Activated naive CD4-positive, alpha-beta T cell treated with anti-CD3 and anti-CD28 coated beads, Interleukin-2, amount 50 U/mL, for 16 hours (primary cell): ENCODE measurements at places on chromosomes 6 and 20.

GRCh38 chr6:114995526-114995925 lies 652.7 kb upstream of the HS3ST5 start:
- no peak for DNase-seq

GRCh38 chr6:144036064-144036834 lies 28.2 kb upstream of the PLAGL1 start:
- no peak for DNase-seq

- no peak for DNase-seq
Observed at GRCh38 chr6:70363741-70364493, 49.4 kb upstream of the FAM135A start.

DNA sequence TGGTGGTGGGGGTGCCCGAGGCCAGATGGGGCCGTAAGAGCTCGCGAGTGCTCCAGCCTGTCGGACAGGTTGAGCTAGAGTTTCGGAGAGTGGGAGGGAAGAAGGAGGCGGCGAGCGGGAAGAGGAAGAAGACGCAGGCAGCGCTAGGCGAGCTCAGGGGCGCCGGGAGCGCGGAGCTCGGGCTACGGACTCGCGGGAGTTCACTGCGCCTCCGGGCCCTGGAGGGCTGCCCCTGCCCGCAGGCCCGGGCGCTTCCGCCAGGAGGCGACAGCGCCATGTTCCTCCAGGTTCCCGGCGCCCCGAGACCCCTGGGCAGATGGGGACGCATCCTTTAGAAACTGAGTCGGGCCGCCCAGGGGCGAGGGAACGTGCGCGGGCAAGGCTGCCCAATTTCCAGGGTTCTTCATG lies 984 bp downstream of the TFAP2C start:
- no peak for DNase-seq

GRCh38 chr6:77482981-77483380 lies 19.7 kb upstream of the HTR1B start:
- no peak for DNase-seq

DNA sequence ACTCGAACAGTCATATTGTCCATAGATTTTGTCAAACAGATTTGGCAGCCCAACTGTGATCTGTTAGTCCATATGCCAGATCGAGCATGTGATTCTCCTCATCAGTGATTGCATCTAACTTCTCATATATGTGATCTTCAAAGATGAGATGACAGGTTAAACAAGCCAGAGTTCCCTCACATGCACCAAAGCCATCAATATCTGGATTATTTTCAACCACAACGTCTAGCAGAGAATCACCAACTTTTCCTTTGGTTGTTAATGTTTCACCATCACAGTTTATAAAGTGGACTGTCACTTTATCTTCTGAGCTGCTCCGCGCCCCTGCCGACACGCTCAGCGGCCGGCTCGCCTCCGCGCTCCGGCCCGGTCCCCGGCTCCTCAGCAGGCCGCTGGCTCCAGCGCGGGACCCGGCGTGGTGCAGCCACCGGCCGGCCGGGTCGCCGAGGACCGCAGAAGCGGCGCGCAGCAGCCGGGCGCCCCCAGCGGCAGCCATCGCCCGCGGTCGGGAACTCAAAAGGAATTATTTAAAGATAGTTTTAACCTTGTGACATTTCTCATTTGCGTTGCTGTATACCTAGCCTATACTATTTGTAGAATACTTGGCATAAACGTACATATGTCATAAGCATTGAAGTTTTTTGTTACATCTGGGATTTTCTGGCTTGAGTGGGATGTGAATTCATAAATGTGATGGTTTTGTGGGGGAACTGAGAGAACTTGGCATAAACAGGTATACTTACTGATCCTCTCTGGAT lies 40.1 kb upstream of the DYNLRB1 start:
- peak; percentile 24 for DNase-seq

GRCh38 chr6:129672881-129673631 lies 36.9 kb downstream of the ARHGAP18 start:
- DNase-seq: no peak

GRCh38 chr6:99002831-99003230 lies 55.1 kb upstream of the FBXL4 start:
- no peak for DNase-seq

GRCh38 chr6:104431096-104431495 lies 428.6 kb downstream of the HACE1 start:
- DNase-seq: no peak

GRCh38 chr20:59832406-59833363 lies 100.8 kb downstream of the SYCP2 start:
- DNase-seq: no peak

- no peak for DNase-seq
Observed at GRCh38 chr6:41174610-41175009, 11.7 kb upstream of the TREM2 start.

- no peak for DNase-seq
Observed at GRCh38 chr6:140966676-140967075, 1166.0 kb upstream of the GJE1 start.

GRCh38 chr6:137690721-137691120 lies 176.3 kb upstream of the TNFAIP3 start:
- no peak for DNase-seq

GRCh38 chr6:32118782-32119628 lies 9.0 kb downstream of the ATF6B start:
- peak; percentile 69 for DNase-seq

GRCh38 chr6:162712694-162713093 lies 14.9 kb downstream of the PRKN start:
- DNase-seq: no peak

DNA sequence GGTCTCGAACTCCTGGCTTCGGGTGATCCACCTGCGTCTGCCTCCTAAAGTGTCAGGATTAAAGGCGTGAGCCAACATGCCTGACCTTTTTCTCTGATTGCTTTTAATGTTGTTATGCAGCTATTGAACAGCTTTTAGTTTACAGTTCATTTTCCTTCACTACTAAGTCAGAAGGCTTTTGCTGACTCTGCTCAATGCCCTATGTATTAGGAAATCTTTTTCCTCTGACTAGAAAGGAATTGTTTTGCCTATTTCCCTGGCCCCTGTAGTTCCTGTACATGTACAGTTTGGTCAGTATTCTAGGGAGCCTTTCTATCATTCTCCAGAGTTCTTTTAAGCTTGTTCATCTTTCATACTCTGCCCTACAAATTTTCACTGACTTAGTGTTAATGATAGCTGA lies 280.2 kb downstream of the CDKAL1 start:
- DNase-seq: no peak

GRCh38 chr20:61896058-61896961 lies 169.4 kb downstream of the TAF4 start:
- no peak for DNase-seq

DNA sequence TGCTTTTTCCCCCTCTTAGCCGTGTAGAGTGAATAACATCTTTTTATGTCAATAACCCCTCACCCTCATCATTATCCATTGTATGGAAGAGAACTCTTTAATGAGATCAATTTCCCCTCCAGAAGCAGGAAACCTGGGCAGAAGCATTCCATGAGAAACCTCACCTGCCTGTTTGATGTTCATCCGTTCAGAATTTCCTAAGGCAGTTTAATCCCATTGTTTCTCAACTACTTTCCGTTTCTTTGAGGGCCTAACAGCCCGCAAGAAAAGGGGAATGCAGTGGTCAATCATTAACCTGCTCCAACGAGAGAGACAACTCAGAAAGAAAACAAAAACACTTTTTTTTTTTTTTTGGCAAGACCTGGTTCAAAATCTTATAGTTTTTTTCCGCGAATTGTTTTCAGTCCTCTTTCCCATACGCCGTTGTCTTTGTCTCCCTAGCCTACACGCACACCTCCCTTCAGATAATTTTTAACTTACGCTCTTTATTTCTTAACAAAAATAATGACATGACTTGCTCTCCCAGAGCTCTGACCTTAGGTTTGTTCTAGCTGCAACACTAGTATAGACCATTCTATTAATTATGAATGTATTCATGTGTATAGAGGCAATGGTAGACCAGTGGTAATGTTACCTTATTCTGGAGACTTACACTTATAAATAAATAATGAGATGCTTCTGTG lies 25.6 kb upstream of the ID4 start:
- DNase-seq: no peak

DNA sequence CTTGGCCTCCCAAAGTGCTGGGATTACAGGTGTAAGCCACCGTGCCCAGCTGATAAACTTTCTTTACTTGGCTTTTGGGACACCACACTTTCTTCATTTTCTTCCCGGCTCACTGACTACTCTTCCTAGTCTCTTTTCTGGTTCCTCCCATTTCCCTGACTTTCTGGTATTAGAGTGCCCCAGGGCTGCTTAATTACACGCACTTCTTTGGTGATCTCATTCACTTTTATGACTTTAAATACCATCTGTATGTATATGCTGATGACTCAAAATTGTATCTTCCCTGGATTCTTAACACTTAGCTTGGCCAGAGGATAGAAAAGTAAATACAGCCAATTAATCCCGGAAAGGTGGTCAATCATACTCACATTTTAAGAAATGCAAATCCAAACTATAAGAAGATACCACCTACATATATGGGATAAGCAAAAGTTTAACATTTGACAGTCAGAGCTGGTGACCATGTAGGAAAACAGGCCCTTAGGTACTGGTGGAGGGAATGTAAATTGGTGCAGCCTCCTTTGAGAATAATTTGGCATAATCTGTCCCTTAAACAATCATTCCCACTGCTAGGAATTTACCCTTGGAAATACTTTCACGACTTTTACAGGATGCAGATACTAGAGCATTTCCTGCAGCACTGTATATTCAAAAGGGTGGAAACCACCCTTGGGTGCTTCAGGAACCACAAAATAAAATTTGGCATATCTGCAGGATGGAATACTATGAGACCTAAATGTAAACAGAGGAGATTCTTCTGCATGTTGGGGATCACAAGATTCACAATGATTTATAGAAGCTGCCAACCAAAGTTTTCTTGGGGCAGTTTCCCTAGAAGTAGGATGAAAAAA lies 9.4 kb upstream of the NANP start:
- no peak for DNase-seq

GRCh38 chr6:109834131-109834530 lies 143.0 kb downstream of the FIG4 start:
- DNase-seq: no peak

GRCh38 chr20:22515264-22515663 lies 69.1 kb downstream of the FOXA2 start:
- no peak for DNase-seq

- peak; percentile 40 for DNase-seq
Observed at GRCh38 chr20:2840967-2841531, 504 bp downstream of the VPS16 start.

DNA sequence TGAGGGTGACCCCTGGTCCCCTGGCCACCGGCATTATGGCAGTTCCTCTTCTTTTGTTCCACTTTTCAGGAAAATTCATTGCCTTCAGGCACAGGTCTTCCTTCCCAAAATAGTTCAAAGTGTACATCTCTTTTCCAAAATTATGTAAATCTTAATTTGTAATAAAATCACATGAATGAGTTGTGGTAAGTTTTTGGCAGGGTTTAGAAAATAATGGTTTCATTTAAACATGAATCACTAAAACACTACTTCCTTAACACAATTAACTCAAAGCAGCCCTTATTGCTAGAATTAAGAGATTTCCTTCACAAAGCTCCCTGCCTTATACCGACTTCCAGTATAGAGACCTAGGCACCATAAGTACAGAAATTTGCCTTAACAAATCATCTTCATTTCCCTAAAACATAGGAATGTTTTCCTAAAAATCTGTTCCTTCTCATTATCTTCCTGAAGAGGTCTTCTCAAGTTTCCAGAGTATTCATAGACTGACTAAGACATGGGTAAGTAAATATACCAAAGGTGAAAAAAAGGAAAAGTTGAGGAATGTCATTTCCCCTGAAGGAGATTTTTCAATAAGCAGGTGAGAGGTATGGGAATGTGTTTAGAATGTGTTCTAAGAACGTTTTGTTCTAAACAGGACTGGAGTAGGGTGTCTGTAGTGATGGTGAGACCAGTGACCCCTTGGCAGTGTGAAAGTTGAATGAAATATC lies 148.2 kb upstream of the CITED2 start:
- DNase-seq: no peak

DNA sequence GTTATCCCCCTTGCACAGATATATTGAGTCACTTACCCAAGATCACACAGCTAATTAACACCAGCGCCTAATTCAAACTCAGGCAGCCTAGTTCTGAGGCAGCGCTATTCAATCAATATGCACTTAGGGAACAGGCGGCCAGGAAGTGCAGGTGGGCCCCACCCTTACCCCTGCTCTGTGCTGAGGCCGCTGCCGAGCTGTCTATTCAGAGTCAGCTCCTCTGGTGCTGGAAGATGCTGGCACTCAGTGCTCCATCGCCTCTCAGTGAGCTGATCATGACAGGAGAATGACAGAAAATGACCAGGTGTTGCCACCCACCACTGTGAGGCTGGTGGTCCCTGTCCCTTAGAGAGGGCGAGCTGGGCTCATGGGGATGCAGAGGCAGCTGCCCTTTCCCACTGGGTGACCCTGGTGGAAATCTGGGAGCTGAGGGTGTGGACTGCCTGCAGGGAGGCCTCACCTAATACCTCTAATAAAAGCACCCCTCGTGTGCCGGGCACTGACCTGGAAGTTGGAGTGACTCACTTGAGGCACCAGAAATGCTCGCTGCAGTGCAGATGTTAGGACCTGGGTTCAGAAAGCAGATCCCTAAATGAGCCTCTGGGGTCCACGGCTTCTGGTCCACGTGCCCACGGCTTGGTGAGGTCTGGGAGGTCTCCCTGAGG lies 42.5 kb upstream of the CD93 start:
- DNase-seq: no peak

- no peak for DNase-seq
Observed at GRCh38 chr6:159061146-159061545, 16.4 kb upstream of the TAGAP start.

DNA sequence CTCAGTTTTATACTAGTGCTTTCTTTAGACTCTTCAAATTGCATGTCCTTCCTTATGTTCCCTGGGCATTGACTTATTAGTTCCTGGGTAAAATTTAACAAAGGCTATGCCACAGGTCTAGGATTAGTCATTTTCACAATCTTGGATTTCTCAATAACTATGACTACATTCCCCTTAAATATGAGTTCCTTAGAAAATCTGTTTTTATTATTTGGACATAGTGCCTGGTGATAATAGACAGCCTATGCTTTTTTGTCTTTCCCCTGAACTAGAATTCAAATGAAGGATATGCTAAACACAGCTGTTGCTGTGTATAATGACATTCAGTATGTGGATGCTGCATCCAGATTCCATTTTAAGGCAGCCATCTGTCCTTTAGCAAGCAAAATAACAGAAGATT lies 1252.8 kb upstream of the GJE1 start:
- DNase-seq: no peak

DNA sequence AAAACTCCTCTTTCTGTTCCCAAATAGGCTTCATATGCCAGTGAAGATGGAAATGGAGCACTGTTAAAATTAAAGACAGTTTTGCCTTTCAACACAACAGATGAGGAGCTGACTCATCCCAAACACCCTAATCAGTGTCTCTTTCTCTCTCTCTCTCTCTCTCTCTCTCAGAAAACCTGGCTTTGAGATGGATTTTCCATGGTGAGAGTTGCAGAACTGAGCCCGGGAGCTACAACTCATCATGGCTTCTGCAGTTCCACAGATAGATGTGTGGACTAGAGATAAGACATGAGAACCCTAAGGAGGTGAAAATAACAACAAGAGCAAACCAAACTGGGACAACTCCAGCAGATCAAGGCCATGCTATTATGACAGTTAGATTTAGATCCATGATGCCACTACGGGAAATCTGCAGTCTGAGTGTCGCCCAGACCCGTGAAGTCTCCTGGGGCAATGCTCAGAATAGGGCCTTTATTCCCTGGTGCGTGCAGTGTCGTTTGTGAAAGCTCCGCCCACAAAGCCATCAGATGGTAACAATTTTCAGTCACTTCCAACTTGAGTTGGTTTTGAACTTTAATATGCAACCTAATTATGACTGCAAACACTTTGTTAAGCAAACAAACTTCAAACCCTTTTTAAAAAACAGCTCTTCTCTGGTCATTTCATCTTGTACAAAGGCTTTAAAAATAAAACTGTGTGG lies 338.2 kb upstream of the PREP start:
- DNase-seq: no peak

- no peak for DNase-seq
Observed at GRCh38 chr20:58579069-58579818, 64.0 kb upstream of the APCDD1L start.
